ENCODE measurements at places on chromosomes 2 and 18. TPM values are rescaled to one million over a fixed set of nuclear protein-coding genes. Genes with fewer than 3 reads are reported as not detected.

Gene CREG2
- total RNA-seq, result not detected

Gene IL36RN
- total RNA-seq, result not detected

Gene ALPP
- total RNA-seq, result not detected

Gene RAB17
- not detected for total RNA-seq

Gene SLC8A1
- total RNA-seq, result 57.0 TPM

Gene TEKT4
- total RNA-seq, result not detected

Gene DSG2
- 1.7 TPM for total RNA-seq

Gene NEB
- under 0.01 TPM for total RNA-seq

Gene TUBA4B
- not detected for total RNA-seq

Gene TRAPPC12
- total RNA-seq, result 33.6 TPM

DNA sequence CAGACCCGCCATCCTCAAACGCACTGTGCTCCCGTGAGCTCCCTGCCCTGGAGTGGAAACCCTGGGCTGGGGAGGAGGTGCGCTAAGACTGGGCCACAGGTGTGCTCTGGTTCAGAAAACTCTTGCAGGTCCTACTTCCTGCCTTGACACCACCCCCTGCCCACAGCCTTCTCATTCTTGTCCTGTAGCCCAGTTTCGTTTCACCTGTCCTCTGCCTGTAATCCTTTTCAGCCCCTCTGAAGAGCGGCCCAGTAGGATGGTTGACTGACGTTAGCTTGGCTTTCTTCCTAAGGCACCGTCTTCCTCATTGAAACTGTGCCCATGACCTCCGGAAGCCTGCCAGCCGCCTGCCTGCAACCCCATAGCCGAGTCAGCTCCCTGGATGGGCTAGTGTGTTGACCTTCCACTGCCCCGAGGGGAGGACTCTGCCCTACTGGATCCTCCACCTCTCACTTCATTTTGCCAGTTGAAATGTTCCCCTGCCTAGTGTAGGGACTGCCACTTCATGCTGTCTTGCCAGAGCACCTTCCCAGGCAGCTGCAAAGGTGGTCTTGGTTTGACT, 116.9 kb downstream of the AGAP1 start:
- H3K4me3 ChIP-seq, result no peak overlapping the region
- no peaks in the 10 kb centered on the region for H3K27me3 ChIP-seq
- H3K27ac ChIP-seq, result no peak overlapping the region
- no peaks in the 10 kb centered on the region for H3K36me3 ChIP-seq
- DNase-seq, result no peak

GRCh38 chr2:120661551-120661950, 74.1 kb upstream of the GLI2 start:
- DNase-seq, result no peak
- H3K4me3 ChIP-seq, result no peak overlapping the region
- peaks cover 5% of the 10 kb centered on the region for H3K27me3 ChIP-seq
- no peaks in the 10 kb centered on the region for H3K36me3 ChIP-seq

- DNase-seq, result no peak
- no peak overlapping the region for H3K27ac ChIP-seq
- no peaks in the 10 kb centered on the region for H3K36me3 ChIP-seq
- H3K27me3 ChIP-seq, result peaks cover 11% of the 10 kb centered on the region
Measured at GRCh38 chr2:98704499-98705332, 26.2 kb downstream of the MGAT4A start.

DNA sequence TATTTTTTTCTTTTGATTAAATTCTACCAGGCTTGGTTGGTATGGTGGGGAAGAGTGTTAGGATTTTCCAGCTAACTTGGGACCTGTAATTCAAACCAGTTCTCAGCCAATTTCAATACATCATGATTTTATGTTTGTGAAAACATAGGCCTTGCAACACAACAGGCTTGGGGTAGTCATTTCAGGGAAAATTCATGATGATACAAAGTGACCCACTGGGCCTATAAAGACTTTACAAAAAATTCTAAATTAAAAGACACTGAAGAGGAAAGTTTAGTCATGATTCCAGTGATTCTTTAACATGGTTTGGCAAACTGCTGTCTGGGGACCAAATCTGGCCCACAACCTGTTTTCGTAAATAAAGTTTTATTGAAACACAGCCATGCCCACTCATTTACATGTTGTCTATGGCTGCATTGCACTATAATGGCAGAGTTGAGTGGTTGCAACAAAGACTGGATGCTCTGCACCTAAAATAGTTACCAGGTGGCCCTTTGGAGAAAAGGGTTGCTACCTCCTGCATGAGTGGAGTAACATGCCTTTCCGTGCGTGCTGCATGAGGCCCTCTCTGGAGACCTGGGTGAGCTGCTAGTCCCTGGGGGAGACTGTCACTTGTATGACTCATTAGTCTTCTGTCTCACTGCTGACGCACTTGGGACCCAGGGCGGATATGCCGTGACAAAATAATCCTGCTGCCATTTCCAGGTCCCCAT, 73.6 kb downstream of the NPAS2 start:
- no peak overlapping the region for H3K4me3 ChIP-seq
- H3K4me1 ChIP-seq, result peaks cover 13% of the 10 kb centered on the region
- no peaks in the 10 kb centered on the region for H3K36me3 ChIP-seq
- DNase-seq, result no peak
- H3K27me3 ChIP-seq, result no peaks in the 10 kb centered on the region

DNA sequence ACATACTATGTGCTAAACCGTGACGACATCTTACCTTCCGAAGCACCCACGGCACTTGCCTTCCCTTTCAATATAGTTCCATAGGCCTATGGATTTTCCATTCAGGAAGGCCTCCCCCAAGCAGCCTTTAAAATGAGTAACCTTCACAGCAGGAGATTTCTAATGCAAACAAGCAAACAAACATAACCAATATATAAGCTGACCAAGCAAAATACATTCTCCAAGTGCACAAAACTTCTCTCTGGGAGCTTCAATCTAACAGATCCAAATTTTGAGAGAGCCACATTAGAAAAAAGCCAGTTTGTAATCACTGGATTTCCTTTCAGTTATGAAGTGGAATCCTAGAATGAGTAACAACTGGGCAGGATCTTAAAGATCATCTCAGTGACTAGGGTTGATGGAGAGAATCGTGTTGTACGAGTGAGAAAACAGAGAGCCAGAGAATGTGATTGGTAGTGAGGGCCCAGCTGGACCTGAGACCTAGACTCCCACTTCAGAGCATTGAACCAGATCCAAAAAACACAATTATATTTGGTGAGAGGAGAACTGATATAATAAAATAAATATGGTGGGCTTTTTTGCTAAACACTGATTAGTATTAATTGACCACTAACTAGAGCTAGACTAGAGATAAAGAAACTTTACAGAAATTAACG, 145.6 kb downstream of the LAMA1 start:
- peaks cover 4% of the 10 kb centered on the region for H3K36me3 ChIP-seq
- DNase-seq, result no peak
- no peaks in the 10 kb centered on the region for H3K27me3 ChIP-seq

- no peaks in the 10 kb centered on the region for H3K27me3 ChIP-seq
- H3K4me1 ChIP-seq, result no peaks in the 10 kb centered on the region
- DNase-seq, result no peak
- no peaks in the 10 kb centered on the region for H3K36me3 ChIP-seq
Measured at GRCh38 chr2:157957596-157957995, 81.5 kb upstream of the ACVR1 start.

DNA sequence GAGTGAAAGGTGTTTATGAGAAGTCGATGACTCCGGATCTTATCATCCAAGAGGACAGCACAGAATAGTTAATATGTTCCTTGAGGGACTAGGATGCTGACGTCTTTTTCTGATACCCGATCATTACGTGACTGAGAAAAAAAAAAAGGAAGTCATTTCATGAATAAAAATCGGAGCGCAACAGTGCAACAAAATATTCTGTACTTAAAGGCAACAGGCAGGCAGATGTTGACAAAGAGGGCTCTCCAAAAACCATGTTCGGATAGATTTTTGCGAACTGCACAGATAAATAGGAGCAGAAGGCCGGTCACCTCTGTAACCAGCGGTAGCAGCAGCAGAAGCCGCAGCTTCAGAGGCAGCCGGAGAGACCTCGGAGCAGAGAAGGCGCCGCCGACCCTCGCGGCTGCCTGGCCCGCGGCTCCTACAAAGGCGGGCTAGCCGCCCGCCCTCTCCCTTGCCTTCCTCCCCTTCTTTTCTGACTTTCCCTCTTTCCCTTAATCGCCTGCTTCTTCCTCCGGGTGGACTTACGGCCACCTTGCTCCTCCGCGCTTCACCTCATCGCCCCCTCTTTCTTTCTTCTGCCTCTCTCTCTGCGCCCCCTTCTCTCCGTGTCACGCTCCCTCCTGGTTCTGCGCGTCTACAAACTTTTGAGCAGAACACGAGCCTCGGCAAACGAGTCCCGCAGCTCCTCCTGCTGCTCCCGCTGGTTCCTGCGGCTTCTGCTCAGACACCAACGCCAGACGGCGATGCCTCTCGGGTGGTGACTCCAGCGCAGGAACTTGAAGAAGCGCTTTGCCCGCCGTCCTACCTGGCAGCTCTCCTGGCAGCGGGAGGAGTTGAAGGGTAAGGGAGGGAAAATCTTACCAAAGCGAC, at the start of gene ADCYAP1:
ADCYAP1 (plus strand) TSS at position 654 of the 873 bp plus-strand sequence. CDS start 516 bp downstream, outside the sequence.
- H3K4me3 ChIP-seq, result no peak within 1 kb of the TSS
- no peaks in the 10 kb centered on the region for H3K36me3 ChIP-seq
- no peak for DNase-seq
- H3K4me1 ChIP-seq, result no peaks in the 10 kb centered on the region
- H3K27ac ChIP-seq, result no peak within 1 kb of the TSS
- peaks cover 57% of the 10 kb centered on the region for H3K27me3 ChIP-seq

- H3K27ac ChIP-seq, result no peak overlapping the region
- H3K36me3 ChIP-seq, result no peaks in the 10 kb centered on the region
- no peak overlapping the region for H3K4me3 ChIP-seq
- DNase-seq, result no peak
Measured at GRCh38 chr18:13562494-13563029, 163.8 kb downstream of the FAM210A start.

DNA sequence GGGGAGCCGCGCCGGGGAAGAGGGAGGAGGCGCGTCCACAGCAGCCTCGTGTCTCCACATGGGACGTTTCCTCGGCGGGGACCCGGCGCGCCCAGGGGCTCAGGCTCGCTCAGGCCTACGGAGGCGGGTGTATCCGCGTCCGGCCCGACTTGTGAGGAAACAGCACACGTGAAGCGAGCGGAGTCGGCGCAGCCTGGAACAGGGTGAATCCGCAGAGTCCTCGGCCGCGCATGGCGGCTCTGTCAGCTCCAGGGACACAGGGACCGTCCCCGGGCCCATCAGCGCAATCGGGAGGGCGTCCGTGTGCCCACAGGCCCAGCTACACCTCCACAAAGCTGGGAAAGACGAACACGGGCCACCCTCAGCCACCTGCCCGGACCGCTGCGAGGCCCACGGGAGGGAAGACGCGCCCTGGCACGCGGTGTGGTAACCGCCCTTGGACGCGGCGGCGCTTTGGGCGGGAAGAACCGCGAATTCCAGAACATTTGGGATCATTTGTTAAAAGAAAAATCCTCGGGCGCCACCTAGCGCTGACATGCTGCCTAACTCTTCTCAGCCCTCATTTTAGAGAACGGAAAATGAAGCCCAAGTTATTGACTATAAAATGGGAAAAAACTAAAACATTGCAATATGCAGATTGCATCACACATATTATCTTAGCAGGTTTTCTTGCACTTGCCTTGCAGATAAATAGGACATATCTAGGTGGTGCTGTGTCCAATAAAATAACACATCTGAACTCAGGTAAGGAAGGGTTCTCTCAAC, 40.4 kb downstream of the TMEM18 start:
- no peaks in the 10 kb centered on the region for H3K27me3 ChIP-seq
- DNase-seq, result peak; percentile 31

- H3K27me3 ChIP-seq, result no peaks in the 10 kb centered on the region
- DNase-seq, result no peak
- H3K36me3 ChIP-seq, result no peaks in the 10 kb centered on the region
- H3K27ac ChIP-seq, result no peak overlapping the region
- H3K4me1 ChIP-seq, result no peaks in the 10 kb centered on the region
Measured at GRCh38 chr2:2188941-2189340, 142.1 kb downstream of the MYT1L start.

GRCh38 chr2:118880501-118880900, 33.1 kb upstream of the EN1 start:
- H3K4me3 ChIP-seq, result no peak overlapping the region
- no peaks in the 10 kb centered on the region for H3K27me3 ChIP-seq

DNA sequence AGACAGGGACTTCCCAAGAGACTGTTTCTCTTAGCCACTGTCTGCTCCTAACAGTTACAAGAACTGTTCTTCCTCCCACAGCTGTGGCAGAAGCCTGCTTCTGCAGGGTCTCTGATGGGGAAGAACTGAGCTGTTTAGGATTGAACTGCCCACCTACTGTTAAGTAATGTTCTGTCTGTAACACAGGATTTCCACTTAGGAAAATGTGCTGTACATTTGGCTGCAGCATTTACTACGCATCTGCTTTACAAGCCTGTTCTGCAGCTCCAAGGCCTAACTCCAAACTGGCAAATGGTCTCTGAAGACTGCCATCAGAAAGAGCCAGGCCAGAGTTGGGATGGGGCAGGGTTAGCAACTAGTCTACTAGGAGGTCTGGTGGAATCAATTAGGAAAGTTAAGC, 87.8 kb upstream of the UPP2 start:
- H3K4me3 ChIP-seq, result no peak overlapping the region
- no peaks in the 10 kb centered on the region for H3K4me1 ChIP-seq
- DNase-seq, result no peak

GRCh38 chr2:40254611-40255010, 197.3 kb downstream of the SLC8A1 start:
- no peak overlapping the region for H3K4me3 ChIP-seq
- DNase-seq, result no peak
- H3K36me3 ChIP-seq, result 0 out of 2 replicates have a peak, but pooled peaks cover 1% of the 10 kb centered on the region
- H3K4me1 ChIP-seq, result no peaks in the 10 kb centered on the region
- H3K27ac ChIP-seq, result no peak overlapping the region

GRCh38 chr2:175832866-175833265, 169.2 kb downstream of the LNPK start:
- H3K4me1 ChIP-seq, result peaks cover 3% of the 10 kb centered on the region
- H3K27ac ChIP-seq, result no peak overlapping the region
- no peak overlapping the region for H3K4me3 ChIP-seq
- no peak for DNase-seq

GRCh38 chr2:42102591-42103450, 55.0 kb downstream of the PKDCC start:
- no peaks in the 10 kb centered on the region for H3K36me3 ChIP-seq
- H3K27me3 ChIP-seq, result 0 out of 2 replicates have a peak, but pooled peaks cover 2% of the 10 kb centered on the region
- no peak for DNase-seq
- no peak overlapping the region for H3K27ac ChIP-seq

- H3K36me3 ChIP-seq, result no peaks in the 10 kb centered on the region
- DNase-seq, result no peak
- no peak overlapping the region for H3K27ac ChIP-seq
- H3K4me1 ChIP-seq, result no peaks in the 10 kb centered on the region
- no peak overlapping the region for H3K4me3 ChIP-seq
Measured at GRCh38 chr2:118264232-118264990, 176.1 kb downstream of the INSIG2 start.
